ENCODE measurements at places on chromosomes 5 and 9.

- DNase-seq = no peak
These were observed 848.0 kb upstream of the ACO1 start for GRCh38 chr9:31536471-31536870.

GRCh38 chr9:14926941-14927624 lies 16.9 kb upstream of the FREM1 start:
- no peak for DNase-seq

DNA sequence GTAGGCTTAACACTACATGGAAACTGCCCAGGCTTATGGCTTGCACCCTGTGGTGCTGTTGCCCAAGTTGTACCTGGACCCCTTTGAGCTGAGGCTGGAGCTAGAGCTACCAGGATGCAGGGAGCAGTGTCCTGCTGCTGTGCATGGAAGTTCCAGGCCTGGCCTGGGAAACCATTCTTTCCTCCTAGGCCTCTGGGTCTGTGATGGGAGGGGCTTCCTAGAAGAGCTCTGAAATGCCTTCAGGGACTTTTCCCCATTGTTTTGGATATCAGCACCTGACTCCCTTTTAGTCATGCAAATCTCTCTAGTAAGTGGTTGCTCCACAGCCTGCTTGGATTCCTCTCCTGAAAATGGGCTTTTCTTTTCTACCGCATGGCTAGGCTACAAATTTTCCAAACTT lies 7.9 kb upstream of the HRH2 start:
- DNase-seq = no peak

- no peak for DNase-seq
These were observed 30.9 kb downstream of the CDO1 start for GRCh38 chr5:115785381-115786065.

DNA sequence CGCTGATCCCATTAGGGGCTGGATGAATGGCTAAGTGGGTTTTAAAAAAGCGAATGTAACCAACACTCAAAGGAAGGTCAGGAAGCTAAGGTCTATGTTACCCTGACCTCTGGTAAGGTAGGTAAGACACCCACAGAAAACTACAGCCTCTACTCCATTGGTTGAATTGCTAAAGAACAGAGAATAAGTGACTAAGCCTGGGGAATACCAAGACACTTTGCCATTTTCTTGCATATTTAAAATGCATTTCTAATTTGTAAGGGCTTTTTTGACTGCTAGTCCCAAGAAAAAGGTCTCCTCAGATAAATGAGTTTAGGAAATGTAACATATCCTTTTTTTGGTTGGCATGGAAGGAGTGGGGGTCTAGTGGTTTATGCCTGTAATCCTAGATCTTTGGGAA lies 368.7 kb downstream of the BNC2 start:
- no peak for DNase-seq

DNA sequence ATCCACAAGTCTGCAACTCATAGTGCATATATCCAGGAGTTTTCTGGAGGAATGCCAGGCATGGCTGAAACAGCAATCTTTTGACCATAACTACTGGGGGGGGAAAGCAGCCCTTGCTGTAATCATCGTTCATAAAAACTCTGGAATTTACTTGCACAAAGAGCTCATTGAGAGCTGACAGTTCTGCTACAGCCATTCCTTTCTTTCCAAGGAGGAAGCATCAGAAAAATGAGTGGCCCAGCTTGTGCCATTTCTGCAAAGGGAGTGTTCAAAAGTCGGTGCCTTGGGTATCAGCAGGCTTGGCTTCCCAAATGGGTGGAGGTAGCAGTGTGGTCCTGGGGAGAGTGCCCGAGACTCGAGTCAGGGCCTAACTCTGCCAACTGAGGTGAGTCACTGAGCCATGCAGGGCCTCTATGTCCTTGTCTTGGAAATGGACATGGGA lies 101.5 kb downstream of the GCNT1 start:
- DNase-seq = no peak

- no peak for DNase-seq
These were observed at the start of gene CCDC183 for GRCh38 chr9:136796238-136796774. TSS of gene CCDC183 (plus strand) at chr9:136796338. CDS start at chr9:136796398, 60 bp downstream.

- DNase-seq = no peak
These were observed 31.2 kb downstream of the PHAX start for GRCh38 chr5:126631920-126632319.

- no peak for DNase-seq
These were observed 301.5 kb upstream of the ACTBL2 start for GRCh38 chr5:57784121-57784520.

- DNase-seq = no peak
These were observed 214.9 kb upstream of the IL12B start for GRCh38 chr5:159545156-159545555.

- DNase-seq = no peak
These were observed 60.3 kb downstream of the DUSP1 start for GRCh38 chr5:172710676-172711075.

GRCh38 chr5:77758141-77758938 lies 17.8 kb downstream of the TBCA start:
- DNase-seq = no peak

DNA sequence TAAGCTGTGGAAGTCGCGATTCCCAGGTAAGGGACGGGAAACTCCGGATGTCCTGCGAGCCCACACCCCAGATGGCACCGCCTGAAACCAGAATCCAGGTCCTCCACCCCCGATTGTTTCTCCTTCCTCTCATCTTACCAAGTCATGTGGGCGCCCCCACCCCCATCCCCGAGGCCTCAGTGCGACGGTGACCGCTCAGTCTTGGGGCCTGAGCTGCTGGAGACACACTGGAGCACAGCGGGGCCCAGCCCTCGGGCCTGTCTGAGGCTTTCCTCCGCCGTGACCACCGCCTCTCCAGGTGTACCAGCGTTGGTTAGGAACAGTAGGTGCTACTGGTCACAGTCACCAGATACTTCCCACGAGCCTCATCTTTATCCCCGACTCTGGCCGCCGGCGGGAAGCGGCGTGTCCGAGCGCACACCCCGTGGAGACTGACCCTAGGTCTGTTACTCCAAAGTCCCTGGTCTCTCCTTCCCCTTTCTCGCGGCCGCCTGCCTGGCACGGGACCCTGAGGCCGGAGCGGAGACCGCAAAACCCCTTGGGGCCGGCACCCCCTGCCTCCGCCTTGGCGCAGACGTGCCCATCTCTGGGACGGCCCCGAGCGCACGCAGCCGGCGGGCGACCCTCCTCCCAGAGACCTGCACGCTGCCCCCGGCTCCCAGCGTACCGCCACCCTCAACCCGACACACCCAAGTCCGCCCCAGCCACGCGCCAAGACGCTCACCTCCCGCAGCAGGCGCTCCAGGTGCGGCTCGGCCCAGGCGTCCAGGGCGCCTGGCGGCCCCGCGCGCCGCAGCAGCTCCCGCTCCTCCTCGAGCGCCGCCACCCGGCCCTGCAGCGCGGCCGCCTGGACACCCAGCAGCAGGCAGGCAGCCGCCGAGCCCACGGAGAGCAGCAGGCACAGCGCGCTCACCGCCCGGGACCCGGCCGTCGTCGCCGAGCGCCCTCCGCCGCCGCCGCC lies 733 bp downstream of the COL23A1 start:
- no peak for DNase-seq

DNA sequence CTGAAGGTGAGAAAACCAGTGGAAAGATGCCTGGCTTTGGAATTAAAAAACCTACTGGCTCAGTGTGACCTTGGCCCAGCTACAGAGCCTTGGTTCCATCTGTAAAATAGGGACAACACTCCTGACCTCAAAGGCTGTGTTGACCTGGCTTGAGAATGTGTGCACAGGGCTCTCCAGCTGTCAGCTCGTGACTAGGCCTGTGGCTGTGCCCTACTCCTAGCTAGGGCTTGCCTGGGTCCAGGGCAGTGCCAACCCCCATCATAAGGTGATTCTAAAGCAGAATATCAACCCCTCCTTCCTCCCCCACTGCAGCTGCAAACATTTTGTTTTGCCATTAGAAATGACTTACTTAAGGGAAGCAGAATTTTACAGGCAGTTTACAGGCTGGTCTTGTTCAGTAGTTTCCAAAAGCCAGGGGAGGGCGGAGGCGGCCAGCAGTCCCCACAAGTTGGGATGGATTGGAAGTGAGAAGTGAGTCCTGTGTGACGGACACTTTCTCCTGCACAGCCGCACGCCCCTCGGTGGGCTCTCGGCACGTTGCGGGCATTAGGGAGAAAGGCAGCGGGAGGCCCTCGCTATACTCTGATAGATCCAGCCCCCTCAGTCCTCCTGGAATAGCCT lies 7.3 kb downstream of the PITX1 start:
- no peak for DNase-seq

GRCh38 chr5:20351849-20352248 lies 363.8 kb upstream of the CDH18 start:
- DNase-seq = no peak

DNA sequence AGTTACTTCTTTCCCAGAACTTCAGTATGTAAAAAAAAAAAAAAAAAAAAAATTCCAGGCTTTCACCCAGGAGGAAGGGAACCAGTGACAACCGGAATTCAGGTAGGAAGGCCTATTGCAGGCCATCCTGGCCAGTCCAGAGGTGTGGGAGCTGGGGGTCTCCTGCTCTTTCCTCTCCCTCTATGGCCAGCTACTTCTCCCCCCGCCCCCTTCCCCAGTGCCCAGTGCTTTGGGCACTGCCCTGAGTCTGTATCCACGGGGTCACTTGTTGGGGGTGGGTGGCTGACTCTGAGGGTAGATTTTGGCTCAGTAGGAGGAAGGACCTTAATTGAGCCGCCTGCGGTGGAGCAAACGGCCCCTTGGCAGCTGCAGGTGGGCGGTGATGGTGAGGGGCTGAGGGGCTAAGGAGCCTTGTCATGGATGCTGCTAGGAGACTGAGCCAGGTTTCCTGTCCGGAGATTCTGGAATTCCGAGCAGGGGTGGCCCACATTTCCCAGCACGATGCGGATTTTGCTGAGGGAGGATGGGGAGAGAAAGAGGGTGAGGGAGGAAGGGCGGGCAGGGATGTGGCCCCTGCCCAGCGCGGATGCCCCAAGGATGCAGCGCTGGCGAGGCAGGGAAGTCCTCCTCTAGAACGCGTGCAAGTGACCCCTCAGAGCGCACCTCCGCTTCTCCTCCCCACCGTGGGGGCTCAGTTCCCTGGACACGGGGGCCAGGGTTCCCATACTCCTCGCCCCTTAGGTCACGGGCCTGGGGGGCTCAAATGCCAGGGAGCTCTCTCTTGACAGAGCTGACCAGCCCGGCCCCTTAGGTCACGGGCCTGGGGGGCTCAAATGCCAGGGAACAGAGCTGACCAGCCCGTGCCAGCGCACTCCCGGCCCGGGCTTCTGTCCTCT lies 1.2 kb upstream of the PHF2 start:
- no peak for DNase-seq

DNA sequence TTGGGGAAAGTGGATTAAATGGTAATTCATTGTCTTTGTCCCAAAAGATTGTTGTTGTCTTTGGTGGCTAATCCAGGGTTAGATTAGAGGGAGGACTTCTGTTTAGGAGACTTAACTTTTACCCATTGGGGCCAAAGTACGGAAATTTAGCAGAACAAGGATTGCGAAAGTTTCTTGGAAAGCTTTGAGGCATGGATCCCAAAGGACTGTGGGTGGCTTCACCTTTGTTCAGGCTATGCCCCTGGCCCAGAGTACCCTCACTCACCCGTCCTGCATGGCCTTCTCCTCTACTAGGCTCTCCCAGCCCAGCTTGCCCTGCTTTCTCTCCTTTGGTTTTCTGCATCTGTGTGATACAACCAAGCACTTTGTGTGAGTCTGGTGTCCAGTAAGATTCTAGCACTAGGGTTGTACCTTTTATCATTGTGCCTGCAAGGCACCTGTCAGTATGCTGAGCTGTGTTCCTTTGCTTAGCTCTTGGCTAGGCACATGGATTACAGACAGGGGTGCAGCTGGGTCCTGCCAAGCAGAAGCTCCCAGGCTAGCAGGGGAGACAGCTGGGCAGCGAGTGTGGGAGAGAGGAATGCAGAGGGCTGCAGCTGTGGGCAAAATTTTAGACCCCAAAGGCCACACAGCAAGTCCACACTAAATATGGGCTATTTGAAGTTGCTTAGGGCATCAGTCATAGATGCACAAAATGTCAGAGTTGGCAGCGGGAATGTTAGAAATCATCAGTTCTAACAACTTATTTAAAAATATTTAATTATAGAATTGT lies 3.2 kb downstream of the PPARGC1B start:
- DNase-seq = no peak

DNA sequence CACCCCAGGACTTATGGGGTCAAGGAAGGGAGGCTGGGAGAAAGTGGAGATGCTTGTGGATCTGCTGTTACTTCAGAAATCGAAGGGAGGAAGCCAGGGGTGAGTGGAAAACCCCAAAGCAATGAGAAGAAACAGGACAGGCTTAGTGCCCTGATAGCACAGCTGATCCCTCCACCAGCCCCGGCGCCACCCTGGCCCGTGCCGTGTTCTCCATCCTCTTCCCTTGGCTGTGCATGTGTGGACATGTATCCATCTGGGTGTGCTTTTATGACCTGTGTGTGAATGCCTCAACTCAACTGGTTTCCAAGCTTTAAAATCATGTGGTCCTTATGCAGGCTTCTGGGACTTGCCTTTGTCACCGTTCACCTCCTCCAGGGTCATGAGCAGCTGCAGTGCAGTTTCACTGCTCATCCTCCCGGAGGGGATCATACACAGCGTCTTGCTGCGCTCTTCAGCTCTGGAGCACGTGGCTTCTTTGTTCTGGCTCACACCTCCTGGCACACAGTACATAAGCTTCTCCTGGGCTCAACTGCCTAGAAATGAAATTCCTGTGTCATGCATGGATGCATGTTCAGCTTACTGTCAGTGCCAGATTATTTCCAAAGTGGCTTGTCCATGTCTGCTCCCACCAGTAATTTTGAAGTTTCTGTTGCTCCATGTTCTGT lies 58.2 kb downstream of the IPPK start:
- DNase-seq = peak; percentile 42

- DNase-seq = no peak
These were observed 55.8 kb downstream of the FOXD1 start for GRCh38 chr5:73392775-73393174.

DNA sequence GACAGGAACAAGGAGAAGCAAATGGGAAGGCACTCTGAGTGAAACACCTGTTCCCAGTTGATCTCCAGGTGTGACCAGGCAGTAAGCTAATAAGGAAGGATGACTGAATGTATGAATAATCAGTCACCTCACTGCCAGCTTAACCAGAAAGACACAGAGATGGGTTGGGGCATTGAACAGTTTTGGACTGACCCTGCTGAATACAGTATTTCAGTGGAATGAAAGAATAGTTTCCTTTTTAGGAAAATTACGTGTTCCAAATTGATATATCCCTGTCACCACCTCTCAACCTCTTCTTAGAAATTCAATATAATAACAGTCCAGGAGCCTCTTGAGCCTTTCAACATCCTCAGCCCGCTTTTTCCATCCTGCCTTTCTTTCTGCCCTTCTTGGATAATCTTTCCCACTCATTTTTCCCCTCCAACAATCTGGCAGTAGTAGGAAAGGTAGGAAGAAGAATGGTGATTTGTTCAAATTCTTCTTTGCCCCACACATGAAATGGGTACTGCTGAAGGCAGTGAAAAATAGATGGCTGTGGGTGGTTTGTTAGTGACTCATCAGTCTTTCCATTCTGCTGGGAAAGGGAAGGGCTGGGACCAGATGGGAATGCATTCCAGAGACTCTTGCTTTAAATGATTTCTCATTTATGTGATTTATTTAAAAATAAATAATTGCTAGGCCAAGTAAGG lies 117.9 kb downstream of the ZSWIM6 start:
- DNase-seq = peak; percentile 36

GRCh38 chr5:123673107-123673506 lies 161.1 kb downstream of the CSNK1G3 start:
- no peak for DNase-seq

GRCh38 chr9:89425921-89426383 lies 72.0 kb downstream of the SEMA4D start:
- no peak for DNase-seq
